ENCODE measurements at places on chromosomes 7 and 10. TPM values are rescaled to one million over a fixed set of nuclear protein-coding genes. Genes with fewer than 3 reads are reported as not detected.

The DYDC2 gene
- total RNA-seq: not detected

The SPDYE6 gene
- not detected for total RNA-seq

GRCh38 chr7:80087051-80087770 lies 47.4 kb upstream of the GNAI1 start:
- no peaks in the 10 kb centered on the region for H3K36me3 ChIP-seq
- H3K4me1 ChIP-seq: no peaks in the 10 kb centered on the region
- no peak for DNase-seq
- H3K4me3 ChIP-seq: no peak overlapping the region

DNA sequence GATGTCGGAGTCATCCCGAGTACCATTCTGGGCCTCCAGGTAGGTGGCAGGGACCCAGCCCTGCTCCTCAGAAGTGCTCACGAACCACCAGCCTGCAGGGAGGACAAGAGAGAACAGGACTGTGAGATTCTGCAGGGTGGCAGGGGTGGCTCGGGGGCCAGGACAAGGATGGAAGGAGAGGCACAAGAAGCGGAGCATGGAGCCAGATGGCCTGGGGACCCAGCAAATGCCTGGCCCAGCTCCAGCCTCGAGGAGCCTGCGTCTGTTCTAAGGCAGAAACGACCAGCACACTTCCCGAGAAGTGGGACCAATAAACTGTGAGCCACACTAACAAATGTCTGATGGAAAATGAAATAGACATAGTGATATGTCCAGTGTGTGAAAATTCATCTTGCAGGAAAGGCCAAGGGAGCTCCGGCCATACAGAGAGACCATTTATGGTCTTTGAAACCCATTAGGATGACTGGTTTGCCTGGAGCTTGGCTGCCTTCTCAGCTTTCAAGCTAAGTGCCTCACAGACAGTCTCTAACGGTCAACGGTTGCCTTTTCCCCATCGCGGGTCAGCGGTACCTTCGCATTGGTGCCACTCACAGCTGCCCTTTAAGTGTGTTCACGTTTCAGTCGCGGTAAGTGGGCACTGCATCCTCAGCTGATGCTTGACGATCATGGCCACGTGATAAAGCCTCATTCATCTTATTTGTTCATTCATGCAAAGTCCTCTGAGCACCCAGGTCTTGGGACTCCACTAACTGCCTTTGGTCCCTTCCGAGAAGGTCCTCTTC lies 133.8 kb downstream of the NEURL1 start:
- no peak overlapping the region for H3K27ac ChIP-seq
- H3K4me3 ChIP-seq: no peak overlapping the region
- H3K27me3 ChIP-seq: no peaks in the 10 kb centered on the region
- H3K36me3 ChIP-seq: peaks cover 1% of the 10 kb centered on the region

DNA sequence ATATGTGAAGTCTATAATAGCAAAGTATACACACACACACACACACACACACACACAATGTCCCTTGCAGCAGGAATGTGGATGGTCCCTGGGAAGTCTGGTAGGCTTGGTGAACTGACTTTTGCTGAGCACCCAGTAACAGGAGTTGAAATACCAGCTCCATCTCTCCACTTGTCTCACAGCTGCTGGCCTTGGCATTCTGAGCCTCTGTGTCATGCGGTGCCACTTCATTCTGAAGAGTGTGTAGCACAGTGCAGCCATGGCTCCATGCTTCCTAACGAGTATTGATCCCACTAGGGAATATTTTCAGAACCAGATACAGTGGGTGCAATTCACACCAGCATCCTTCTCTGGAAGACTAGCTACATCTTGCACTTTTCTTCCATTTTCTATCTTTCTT lies 192.4 kb downstream of the ADARB2 start:
- H3K27ac ChIP-seq: no peak overlapping the region
- H3K36me3 ChIP-seq: no peaks in the 10 kb centered on the region
- no peak overlapping the region for H3K4me3 ChIP-seq
- no peaks in the 10 kb centered on the region for H3K4me1 ChIP-seq

All from activated T-helper 1 cell treated with anti-CD3 and anti-CD28 coated beads, Interleukin-12 subunit alpha, Interleukin-12 subunit beta, Interleukin-2, Interleukin-4 antibody, amounts not matched to agents 30 ng/mL and 10 ng/mL and 1 ng/mL, durations not matched to agents 14 hours and 24 hours and 36 hours (primary cell).